Activated naive CD4-positive, alpha-beta T cell treated with anti-CD3 and anti-CD28 coated beads, Interleukin-2, amount 50 U/mL, for 72 hours (primary cell): ENCODE measurements at places on chromosomes 1 and 21. TPM values are rescaled to one million over a fixed set of nuclear protein-coding genes. Genes with fewer than 3 reads are reported as not detected.

METTL25B gene
- total RNA-seq, result 39.4 TPM

- DNase-seq, result no peak
Observed at GRCh38 chr1:176839216-176839615, 325.3 kb downstream of the ASTN1 start.

NBL1 gene
- total RNA-seq, result 24.0 TPM

- no peak for DNase-seq
Observed at GRCh38 chr1:160651433-160652064, 4.7 kb upstream of the SLAMF1 start.

SPATC1L gene
- total RNA-seq, result 7.1 TPM

- DNase-seq, result no peak
Observed at GRCh38 chr1:214503553-214503952, 47.8 kb downstream of the PTPN14 start.

DNA sequence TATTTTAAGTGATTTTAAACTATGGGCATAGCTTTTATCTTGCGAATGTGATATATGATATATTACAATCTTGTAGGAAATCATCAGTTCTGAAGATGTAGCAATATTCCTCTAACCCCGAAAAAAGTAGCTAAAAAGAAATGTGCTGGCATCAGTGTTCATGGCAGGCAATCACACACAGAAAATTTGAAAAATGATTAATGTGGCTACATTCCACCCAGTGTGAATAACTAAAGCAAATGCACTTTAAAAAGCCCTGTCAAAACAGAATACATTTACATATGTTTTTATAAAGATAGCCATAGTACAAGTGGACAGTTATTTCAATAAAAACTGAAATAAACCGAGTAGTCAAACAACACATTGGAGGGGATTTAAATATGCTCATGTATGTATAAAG lies 260.2 kb downstream of the HHAT start:
- no peak for DNase-seq

DNA sequence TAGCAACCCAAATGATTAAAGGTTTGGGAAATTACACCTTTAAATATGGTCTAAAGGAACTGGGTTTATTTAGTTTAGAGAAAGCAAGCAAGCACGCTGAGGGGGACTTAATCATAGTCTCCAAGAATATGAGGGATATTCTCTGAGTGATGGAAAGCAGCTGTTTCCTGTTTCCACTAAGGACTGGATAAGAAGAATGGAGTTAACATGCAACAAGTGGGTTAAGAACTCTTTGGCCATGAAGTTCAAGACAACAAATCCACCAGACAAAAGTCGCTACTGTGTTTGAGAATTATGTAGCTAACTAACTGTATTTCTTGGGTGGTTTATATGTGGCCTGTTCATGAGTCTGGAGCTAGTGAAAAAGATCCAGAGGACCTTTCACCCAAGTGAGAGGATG lies 85.7 kb downstream of the TGFB2 start:
- DNase-seq, result no peak

DNA sequence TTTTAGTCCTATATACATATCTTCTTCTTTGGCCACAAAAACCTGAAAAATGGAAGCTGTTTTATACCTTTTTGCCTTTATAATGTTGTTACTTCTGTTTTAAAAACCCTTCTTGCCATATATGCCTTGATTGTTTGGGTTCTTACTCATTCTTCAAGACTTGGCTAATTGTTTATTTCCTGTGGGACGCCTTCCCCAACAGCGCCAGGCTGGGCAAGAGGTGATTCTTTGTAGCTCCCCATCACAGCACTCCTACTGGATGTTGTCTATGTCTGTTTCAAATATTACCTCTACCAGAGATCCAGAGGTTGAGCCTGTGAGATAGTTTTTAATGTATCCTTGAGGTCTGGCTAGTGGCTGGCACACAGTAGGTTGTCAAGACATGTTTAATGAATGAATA lies 73.2 kb upstream of the CYP2J2 start:
- no peak for DNase-seq

LIN9 gene
- total RNA-seq, result 6.4 TPM

SLC22A15 gene
- 0.25 TPM for total RNA-seq

DNA sequence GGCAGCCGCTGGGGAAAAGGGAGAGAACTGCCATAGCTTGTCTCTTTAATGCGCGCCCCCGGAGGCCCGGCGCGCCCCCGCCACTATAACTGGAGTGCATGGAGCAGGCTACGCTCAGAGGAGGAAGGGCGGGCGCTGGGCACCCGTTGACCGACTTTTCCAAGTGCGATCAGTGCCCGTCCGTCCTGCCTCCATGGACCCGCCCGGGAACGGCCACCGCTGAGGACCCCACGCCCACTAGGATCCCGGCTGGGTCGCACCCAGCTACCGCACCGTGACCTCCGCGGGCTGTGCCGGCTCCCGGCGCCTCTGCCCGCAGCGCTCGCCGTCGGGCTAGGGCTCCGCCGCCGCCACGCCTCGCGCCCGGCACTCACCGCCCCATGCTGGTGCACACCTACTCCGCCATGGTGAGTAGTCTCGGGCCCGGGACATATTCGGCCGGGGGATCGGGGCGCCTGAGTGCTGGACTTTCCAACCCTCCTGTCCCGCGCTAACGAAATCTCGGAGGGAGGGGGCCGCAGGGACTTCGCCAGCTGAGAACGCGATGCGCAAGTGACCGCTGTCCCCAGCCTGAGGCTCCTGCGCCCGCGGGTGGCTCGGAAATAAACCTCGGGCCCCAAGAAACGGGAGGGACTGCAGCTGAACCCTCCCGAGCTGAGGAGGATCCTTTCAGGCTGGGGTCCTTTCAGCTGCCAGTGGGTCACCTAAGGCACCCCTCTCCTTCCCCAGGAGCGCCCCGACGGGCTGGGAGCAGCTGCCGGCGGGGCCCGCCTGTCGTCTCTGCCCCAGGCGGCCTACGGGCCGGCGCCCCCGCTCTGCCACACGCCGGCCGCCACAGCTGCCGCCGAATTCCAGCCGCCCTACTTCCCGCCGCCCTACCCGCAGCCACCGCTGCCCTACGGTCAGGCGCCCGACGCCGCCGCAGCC lies at the start of gene TFAP2E:
Gene TFAP2E, plus strand, starts transcription at position 117 of the 927 bp plus-strand sequence. Its CDS starts 264 bp downstream, at position 381.
- no peak for DNase-seq

OR2L2 gene
- total RNA-seq, result 0.23 TPM

GRCh38 chr1:45047032-45047431 lies 35.0 kb downstream of the UROD start:
- DNase-seq, result no peak

DNA sequence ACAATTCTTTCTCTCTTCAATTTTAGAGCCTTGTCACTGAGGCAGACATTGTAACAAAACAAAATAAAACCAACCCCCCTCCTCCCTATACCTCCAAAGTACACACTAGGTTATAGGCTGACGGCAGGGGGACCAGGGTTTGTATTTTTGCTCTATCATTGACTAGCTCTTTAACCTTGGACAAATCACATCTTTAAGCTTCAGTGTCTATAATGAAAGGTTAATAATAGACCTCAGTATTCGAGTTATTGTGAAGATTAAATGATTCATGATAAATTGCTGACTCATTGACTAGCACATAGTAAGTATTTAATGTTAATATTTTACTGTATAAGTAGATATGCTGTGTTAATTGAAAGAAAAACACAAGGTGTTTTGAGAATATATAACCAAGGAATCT lies 1267.6 kb upstream of the ADGRL2 start:
- DNase-seq, result no peak

MPL gene
- not detected for total RNA-seq

GRCh38 chr1:67771152-67771551 lies 62.1 kb downstream of the GNG12 start:
- DNase-seq, result no peak

DNA sequence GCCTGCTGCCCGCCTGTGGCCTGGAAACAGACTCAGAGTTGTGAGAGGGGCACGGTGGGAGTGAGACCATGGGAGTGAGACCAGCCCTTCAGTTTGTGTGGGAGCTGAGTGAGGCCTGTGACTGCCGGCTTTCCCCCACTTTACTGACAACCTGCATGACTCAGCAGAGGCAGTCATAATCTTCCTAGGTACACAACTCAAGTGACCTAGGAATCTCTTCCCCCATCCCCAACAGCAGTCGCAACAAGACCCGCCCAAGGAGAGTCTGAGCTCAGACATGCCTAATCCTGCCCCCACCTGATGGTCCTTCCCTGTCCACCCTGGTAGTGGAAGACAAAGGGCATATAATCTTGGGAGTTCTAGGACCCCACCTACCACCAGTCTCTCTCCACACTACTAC lies 44.2 kb downstream of the KLHL20 start:
- DNase-seq, result no peak

UBXN10 gene
- 0.09 TPM for total RNA-seq

DNA sequence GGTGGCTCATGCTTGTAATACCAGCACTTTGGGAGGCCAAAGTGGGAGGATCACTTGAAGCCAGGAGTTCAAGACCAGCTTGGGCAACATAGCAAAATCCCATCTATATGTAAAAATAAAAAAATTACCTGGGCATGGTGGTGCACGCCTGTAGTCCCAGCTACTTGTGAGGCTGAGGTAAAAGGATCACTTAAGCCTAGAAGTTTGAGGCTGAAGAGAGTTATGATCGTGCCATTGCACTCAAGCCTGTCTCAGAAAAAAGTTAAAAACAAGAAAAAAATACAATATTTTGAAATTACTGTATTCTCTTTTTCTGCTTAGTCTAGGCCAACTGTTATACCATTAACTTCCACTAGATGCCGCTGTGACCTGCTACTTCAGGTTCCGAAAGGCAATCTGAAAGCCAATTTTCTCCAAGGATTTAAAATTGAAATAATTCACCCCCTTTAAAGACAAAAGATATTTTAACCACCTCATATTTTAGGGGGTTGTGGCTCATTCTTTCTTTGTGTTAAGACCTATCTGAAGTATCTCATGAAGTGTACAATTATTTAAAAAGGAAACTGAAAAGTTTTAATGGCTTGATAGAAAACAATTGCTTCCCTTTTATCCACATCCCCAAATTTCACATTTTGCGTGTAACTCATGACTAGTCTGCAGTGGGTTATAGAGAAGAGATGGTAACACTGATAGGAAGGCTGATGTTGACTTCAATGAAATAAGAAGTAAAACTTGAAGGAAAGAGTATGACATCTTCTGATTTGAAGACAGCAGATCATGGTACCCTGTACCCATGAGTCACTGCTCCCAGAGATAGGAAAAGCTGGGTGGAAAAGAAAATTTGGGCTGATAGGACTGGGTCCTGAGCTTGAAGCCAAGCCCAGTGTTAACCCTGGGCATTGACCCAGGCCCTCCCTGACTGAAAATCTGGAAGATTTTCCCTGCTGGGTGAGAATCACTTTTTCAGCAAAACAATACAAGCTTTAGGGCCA lies 24.4 kb upstream of the CLDN14 start:
- DNase-seq, result peak; percentile 40

- no peak for DNase-seq
Observed at GRCh38 chr1:47569681-47570470, 132.0 kb downstream of the FOXD2 start.

KCNA2 gene
- 0.76 TPM for total RNA-seq

UBE2G2 gene
- 114 TPM for total RNA-seq

GRCh38 chr1:229220163-229220846 lies 50.6 kb upstream of the RAB4A start:
- no peak for DNase-seq

LRRC3 gene
- 4.8 TPM for total RNA-seq

TACSTD2 gene
- 0.14 TPM for total RNA-seq

DNA sequence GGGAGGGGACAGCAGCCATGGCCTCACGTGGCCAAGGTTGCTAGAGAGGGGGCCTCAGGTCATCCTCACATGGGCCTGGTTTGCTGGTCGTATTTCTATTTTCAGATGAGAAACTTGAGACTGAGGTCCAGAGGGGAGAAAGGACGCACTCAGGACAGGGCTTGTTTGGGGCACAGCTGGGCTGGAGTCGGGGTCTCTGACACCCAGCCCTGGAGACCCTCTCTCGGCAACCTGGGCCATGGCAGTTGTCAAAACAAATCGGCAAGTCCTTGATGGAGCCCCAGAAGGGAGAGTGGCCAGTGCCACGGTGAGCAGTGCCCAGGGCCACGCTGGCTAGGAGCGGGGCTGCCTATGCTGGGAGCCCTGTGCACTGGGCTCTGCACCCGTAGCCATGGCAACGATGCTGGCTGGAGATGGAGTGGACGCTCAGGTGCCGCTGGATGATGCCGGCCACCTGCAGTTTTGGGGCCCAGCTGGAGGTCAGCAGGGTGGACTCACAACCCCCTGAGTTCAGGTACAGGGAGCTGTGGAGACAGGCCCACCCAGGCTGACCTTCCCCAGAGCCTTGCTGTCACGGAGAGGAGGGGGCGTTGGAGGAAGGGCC lies 11.1 kb downstream of the LRRC3 start:
- DNase-seq, result no peak

DNA sequence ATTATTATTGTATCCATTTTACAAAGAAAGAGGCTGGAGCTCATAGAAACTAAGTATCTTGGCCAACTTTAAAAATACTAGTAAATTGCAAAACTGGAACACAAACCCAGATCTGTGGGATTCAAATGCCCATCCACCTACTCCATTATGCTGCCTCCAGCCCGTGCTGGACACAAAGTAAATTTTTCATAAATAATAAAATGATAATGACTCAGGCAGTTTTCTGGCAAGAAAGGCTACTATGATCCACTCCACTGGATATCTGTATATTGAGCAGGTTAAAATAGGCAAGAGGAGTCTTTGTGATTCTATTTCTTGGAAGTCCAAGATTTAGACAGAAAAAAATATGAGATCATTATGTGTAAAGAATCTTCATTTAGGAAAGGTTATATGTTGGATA lies 138.3 kb upstream of the DUSP10 start:
- DNase-seq, result no peak

DNA sequence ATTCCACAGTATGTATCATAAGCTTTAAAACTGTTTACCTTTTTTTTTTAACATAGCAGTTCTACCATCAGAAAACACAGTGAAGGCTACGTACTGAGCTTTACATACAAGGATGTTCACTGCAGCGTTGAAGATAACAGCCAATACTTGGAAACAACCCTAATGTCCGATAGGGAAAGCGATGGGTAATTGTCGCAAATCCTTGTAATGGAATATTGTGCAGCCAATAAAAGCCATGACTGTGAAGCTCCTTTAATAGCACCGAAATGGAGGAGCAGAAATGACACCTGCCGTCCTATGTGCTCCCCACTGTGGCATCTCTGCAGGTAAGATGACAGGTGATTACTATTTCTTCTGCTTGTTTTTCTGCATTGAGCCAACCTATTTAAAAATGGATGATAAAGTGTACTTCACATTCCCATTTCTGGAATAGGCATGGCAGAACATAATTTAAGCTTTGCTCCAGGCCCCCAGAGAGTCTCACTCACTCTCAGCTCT lies 523.8 kb downstream of the PTPRU start:
- no peak for DNase-seq
